ENCODE measurements at places on chromosomes 16 and 17.

DNA sequence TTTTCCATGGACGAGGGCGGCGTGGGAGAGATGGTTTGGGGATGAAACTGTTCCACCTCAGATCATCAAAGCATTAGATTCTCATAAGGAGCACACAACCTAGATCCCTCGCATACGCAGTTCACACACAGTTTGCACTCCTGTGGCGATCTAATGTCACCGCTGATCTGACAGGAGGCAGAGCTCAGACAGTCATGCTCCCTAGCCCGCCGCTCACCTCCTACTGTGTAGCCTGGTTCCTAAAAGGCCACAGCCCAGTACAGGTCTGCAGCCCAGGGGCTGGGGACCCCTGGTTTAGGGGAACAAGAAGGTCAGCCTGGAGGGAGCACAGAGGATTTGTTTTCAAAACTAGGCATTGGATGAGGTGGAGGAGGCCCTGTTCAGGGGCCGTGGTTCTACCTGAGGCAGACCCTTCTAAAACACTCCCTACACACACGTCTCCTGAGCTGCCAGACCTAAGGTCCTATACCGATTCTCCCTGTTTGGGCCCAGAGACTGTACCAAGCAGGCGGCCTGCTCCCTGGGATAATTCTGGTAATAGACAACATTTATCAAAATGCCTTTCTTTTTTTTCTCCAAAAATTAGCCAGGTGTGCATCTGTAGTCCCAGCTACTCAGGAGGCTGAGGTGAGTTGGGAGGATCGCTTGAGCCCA is 38.6 kb downstream of the AXIN2 start:
- no peak for DNase-seq

GRCh38 chr16:54347961-54348360 is 61.4 kb upstream of the IRX3 start:
- DNase-seq, result no peak

- no peak for DNase-seq
These were observed 123.8 kb downstream of the SMG6 start for GRCh38 chr17:2179615-2180295.

DNA sequence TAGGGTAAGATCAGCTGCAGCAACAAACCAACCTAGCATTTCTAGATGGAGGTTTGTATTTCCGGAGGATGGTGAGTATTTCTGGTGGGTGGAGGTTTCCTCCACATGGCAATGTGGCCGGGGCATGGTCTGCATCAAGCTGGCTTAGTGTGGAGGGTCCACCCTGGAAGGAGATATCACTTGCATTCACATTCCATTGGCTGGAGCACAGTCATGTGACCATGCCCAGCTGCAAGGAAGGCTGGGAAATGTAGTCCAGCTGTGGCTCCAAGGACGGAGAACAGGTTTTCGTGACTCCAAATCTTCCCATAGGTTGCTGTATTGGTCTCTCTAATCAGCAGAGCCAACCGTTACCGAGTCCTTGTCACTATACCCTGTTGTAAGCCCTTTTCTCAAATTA is 68.7 kb downstream of the RAI1 start:
- DNase-seq, result no peak

DNA sequence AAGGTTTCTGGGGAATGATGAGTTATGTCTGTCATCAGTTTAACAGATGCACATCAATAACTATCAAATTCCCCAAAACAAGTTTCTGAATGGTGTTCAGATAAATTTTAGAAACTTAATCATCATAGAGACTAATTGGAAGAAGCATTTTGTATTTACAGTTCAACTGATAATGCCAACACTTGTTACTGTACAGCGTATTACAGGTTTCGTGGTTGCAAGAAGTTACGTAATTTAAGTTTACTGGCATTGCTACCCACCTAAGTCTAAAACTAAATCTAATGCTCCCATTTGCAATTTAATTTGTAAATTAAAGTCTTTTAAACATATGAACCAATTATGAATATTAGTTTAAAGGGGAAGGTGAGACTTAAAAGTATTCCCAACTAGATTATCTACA is 3.0 kb downstream of the SRSF1 start:
- DNase-seq, result no peak

GRCh38 chr17:33531311-33531710 is 238.2 kb upstream of the ASIC2 start:
- no peak for DNase-seq

GRCh38 chr16:7314163-7314562 is 18.5 kb upstream of the RBFOX1 start:
- no peak for DNase-seq

- DNase-seq, result no peak
These were observed 58.2 kb downstream of the MFSD11 start for GRCh38 chr17:76796081-76796480.

GRCh38 chr16:72921106-72921505 is 126.8 kb downstream of the ZFHX3 start:
- DNase-seq, result no peak

DNA sequence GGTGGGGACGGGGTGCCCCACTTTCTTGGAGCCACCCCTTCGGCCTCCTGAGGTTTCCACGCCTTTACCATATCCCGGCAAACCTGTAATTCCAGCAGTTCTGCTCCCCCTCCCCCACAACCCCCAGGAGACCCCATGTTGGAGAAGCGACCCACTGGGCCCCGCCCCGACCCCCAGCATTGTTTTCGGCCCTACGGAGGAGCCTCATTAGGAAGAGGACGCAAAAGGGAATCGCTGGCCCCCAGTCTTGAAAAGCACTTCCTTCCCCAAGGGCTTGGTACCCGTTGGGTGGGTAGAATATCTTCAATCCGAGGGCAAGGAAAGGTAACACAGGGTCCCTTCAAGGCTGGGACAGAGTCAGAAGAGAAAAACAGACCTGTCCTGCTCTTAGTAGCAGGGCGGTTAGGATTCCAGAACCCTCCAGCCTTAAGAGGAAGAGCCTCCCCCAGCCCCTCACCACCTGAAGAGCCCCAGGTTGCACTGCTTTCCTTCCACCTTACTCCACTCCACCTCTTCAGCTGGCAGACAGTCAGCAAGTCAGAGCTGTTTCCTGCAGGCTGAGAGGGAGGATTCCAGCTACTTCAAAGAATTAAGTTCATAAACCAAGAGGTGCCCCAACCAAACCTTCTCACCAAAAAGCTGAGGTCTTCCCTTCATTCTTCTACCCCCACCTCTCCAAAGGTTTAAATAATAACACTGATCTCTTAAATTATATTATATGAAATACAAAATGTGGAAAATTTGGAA is 803 bp upstream of the TLCD2 start:
- DNase-seq, result no peak

DNA sequence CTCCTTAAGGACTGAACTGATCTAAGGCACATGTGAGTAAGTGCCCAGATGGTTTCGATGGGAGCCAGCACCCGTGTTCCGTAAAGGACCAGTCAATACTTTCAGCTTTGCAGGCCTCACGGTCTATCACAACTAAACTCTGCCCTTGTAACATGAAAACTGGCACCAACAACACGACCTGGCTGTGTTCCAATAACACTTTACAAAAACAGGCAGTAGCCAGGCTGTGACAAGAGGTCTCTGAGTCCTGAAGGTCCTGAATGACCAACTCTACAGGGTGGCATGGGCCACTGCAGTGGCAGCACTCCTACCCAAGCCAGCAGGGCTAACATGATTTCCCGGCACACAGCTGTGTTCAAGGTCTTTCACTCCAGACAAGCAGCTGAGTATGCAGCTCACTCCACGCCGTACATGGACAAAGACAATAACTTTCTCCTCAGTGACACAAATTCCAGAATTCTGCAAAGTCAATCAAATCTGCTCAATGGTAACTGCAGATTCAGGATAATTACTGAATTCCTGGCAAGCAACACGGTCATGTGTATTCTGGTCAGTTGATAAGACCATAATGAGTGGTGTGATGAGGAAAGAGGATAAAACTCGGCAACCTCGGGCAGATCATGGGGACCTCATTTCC is 15.3 kb downstream of the NPLOC4 start:
- no peak for DNase-seq

DNA sequence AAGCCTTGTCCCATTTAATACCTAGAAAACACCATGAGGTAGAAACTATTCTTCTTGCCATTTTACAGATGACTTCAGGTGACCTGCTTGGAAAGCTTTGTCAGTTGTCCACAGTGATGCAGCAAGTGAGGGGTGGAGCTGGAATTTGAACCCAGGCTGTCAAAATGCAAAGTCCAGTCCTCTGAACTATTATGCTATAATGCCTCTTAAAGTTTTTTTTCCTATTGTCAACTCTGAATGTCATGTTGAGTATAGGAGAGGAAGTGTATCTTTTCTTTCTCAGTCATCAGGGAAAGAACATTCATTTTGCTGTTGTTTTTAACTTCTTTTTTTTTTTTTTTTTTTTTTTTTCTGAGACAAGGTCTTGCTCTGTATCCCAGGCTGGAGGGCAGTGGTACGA is 525.6 kb downstream of the XYLT1 start:
- no peak for DNase-seq

DNA sequence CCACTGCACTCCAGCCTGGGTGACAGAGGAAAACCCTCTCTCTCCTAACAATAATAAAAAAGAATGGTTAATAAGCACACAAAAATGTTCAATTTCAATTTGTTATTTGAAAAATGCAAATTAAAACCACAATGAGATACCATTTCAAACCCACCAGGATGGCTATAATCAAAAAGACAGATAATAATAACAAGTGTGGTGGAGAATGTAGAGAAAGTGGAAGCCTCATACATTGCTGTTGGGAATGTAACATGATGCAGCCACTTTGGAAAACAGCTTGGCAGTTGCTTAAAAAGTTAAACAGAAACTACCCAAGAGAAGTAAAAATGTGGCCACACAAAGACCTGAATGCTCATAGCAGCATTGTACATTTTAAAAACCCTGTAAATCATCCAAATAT is 51.8 kb upstream of the MAP3K14 start:
- DNase-seq, result peak; percentile 6

DNA sequence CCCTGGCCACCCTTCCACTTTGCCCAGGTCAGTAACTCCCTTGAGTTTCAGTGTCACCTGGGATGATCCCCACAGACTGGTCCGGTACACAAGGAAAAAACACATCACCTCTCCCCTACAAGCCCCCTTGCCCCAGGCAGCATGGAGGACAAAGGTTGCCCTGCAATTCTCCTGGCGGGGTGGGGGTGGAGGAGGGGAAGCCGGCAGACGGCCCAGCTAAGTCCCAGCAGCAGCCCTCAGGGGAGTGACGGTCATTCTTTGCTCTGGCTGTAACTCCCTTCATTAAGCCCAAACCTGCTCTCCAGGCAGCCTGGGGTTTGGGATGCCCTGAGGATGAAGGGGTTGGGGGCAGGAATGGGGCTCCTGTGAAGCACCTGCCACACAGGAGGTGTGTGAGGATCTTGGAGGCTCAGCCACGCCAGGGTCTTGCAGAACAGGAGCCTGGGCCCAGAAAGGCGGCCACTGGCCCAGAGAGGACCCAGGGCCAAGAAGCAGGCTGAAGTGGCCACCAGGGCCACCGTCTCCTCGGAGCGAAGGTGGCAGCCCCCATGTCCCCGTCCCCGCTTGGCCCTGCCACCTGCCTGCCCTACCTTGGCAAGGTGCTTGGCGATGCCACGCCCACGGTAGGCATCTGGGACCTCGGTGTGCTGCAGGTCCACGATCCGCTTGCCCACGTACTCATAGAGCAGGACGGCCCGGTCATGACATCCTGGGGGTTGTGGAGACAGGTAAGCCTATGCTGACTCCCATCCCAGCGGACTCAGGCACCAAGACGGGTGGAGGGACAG is 9.5 kb downstream of the NATD1 start:
- no peak for DNase-seq

- DNase-seq, result no peak
These were observed 116.5 kb upstream of the AXIN2 start for GRCh38 chr17:65677932-65678331.

DNA sequence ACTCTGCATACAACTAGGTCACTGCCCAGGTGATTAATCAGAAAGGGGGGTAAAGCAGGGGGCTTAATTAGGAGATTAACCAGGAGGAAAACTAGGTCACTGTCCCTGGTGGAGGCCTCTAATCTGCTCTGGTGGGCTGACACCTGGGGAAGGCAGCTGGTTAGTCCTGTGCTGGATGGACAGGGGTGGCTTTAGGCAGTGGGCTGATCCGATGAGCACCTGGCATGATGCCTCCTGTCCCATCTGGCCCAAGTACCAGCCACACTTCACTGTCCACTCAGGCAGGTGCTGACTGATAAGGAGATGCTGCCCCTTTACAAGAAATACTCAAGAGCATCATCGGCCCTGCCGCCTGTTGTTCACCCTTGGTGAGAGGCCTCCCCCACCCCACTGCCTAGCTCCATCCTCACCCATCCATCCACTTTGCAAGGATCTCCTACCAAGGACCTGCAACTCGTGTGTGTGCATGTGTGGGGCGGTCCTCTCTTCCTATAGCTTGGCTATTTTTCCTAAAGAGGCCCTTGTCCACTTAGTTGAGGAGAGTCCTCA is 13.8 kb upstream of the RCVRN start:
- DNase-seq, result no peak

DNA sequence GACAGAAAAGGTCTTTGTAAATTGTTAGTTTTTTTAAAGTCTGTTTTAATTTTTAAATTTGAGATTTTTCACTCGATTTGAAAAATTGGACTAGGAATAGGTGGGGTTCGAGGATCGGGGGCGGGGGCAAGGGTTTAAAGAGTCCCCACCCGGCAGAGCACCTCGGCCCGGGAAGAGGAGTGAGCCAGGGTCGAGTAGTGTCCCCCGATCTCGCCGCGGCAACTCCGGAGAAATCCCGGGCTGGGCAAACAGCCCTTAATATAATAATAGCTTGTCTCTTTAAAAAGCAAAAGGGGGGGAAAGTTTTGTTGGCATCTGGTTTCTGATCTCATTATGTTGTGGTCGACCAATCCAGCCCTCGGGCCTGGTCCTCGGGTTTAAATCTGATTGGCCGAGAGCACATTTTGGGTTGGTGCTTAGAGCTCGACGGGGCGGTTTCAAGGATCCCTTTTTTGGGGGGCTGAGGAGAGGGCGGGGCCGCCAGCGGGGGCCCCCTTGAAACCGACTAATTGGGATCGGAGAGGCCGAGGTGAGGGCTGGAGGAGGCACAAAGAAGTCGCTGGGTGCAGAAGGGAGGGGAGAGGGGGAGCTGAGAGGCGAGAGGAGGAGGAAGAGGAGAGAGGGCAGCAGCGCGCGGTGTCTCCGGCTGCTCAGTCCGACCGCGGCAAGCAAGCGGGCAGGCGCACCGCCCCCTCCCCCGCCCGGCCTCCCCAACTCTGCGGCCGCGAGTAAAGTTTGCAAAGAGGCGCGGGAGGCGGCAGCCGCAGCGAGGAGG is at the start of gene FZD2:
TSS of gene FZD2 (plus strand) at position 653 of the 775 bp plus-strand sequence. CDS start 205 bp downstream, outside the sequence.
- DNase-seq, result no peak

- DNase-seq, result no peak
These were observed 30.6 kb downstream of the PIPOX start for GRCh38 chr17:29073520-29073919.

GRCh38 chr17:17808706-17809432 is 27.9 kb downstream of the SREBF1 start:
- DNase-seq, result no peak

DNA sequence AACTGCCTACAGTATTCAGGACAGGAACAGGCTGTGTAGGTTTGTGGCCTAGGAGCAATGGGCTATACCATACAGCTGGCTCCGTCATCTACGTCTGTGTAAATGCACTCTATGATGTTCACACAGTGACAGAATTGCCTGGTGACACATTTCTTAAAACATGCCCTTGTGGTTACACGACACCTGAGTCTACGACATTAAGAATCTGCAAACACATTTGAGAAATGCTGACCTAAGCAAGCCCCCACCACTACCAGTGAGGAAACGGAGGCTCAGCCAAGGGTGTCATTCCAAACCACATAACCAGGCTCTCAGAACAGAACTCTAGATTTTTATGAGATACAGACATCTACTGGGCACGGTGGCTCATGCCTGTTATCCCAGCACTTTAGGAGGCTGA is 23.5 kb downstream of the USP36 start:
- DNase-seq, result no peak
